Naive thymus-derived CD8-positive, alpha-beta T cell (primary cell): ENCODE measurements at places on chromosomes 3 and 15.

DNA sequence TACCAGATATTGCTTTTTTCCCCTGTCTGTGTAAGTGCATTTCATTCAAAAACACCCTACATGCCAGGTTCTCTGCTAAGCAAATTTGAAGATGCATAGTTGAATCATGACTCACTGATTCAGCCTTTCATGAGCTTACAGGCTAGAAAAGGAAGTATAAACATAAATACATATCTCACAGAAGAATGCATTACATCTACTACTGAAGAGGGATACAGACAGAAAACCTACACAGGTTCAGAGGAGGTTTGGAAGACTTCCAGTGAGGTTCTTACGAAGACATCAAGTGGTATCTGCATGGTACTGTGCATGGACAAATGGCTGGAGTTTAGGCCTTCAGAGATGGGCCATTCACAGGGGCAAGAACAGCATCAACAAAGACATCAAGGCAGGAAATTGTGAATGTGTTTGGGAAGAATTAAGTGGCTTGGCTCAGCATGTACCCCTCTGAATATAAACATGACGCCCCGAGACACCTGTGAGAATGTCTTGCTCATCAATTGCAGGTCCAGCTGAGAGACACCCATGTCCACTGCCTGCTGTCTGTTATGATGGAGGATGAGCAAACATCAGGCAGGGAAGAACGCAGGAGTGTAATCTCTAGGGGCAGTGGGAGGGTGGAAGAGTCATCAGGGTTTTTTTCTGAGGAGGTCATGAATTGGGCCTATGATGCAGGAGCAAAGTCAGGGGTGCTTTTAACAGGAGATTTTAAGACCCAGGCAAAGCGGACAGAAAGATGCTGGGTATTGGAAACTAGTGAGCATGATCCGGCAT lies 105.1 kb upstream of the GALNT15 start:
- DNase-seq: no peak

DNA sequence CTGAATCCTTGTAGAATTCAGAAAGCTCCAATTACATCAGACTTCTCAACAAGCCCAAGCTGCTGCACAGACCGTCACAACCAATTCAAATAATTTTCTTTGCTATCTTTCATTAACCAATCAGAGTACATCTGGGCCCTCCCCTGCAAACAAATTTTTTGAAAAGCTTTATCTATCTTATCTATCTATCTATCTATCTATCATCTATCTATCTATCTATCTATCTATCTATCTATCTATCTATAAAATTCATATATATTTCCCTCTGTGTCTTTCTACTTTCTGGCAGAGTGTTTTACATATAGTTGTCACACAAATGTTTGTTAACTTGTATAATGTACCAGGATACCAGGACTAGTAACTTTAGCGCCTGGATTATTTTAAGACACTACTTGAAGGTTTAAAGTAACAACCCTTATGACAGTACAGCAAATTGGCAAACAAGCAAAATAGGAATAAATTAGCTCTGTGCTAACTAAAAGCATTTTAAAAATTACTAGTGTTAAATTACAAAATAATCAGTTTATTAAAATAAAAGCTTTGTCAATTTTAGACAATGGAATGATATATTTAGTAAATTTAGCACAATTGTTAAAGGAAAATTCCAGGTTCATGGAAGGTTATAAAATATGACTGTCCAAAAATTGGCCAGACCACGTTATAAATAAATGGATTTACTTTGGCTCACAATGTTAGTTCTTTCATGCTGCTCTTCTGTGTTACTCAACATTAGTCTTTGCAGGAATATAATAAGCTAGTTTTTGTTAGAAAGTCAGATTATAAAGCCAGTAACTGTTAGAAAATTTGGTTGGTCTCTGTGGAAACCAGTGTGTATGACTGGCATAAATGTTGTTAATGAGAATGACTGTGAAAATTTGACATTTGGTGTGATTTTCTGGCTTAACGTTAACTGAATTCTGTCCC lies 138.6 kb downstream of the SUCNR1 start:
- no peak for DNase-seq

GRCh38 chr15:68383161-68384074 lies 48.5 kb downstream of the ITGA11 start:
- DNase-seq: no peak

- no peak for DNase-seq
Measured at GRCh38 chr3:136928240-136928639, 29.5 kb upstream of the IL20RB start.

- DNase-seq: no peak
Measured at GRCh38 chr3:18716821-18717220, 291.7 kb upstream of the SATB1 start.

GRCh38 chr3:4821975-4822374 lies 157.3 kb upstream of the BHLHE40 start:
- DNase-seq: peak; percentile 81

- peak; percentile 1 for DNase-seq
Measured at GRCh38 chr15:73081321-73081958, 29.2 kb downstream of the NEO1 start.

DNA sequence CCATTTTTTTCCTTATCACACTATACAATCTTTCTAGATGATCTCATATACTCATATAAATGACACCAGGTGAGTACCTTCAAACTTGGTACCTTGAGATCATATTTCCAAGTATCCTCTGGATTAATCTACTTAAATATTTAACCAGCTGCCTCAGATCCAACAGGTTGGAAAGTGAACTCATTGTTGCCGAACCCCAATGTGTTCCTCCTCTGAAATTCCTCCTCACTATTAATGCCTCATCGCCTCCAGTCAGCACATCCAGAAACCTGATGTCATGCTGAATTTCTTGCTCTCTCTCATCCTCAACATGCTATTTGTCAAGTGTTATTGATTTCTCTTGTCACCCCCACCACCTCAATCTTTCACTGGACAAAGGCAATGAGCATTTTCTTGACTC lies 221.8 kb downstream of the FMN1 start:
- no peak for DNase-seq
